T-helper 9 cell (primary cell): ENCODE measurements at places on chromosomes 1 and 21.

GRCh38 chr1:32761253-32761877, 55.8 kb downstream of the YARS1 start:
- no peak for DNase-seq

DNA sequence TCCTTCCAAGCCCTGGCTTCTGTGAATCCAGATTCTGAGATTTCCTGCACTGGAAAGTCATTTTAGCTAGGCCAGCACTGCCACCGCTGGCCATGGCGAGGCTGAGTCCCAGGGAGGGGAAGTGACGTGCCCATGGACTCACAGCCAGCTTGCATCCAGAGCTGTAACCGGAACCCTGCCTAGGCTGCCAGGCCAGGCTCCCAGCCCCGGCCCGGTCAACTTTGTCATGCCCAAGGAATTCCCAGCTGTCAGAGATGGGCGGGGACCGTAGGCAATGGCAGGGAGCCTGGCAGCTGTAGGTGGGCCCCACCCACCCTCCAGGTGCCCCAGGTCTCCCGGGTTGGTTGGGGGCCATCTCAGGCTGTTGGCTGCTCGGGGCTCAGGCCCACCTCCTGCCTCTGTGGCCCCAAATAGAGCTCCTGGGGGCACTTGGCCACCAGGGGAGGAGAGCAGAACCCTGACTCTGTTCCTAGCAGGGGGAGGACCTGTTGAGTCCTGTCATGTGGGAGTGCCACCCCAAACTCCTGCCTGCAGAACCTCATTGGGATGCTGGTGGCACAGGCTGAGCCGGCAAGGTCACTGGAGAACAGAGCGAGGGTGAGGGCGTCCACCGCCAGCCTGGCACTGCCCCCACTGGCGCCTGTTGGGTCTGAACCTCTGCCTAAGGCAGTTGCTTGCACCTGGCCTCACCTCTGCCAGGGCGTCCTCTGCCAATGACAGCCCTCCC, 57.8 kb downstream of the FOXO6 start:
- DNase-seq, result no peak

GRCh38 chr1:220278991-220279390, 6.7 kb upstream of the RAB3GAP2 start:
- no peak for DNase-seq

DNA sequence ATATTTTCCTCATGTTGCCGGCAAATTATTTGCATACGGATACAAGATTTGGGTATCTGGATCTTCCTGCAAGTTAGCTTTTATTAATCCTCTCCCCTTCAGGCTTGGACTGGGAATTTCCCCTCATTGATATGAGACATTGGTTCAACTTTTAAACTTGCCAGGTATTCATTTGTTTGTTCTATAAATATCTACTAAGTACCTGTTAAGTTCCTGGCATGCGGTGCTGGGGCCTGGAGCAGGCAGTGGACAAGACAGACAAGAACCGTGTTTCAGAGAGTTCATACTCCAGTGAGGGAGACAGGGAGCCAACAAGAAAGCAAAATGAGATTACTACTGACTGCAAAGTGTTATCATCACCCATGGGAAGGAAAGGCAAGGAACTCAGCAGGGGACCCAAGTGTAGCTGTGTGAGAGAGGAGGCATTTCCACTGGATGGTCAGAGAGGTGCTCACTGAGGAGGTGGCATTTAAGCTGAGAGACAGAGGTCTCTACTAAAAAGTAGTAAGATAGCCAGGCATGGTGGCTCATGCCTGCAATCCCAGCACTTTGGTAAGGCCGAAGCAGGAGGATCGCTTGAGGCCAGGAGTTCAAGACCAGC, 39.1 kb upstream of the FHAD1 start:
- no peak for DNase-seq

DNA sequence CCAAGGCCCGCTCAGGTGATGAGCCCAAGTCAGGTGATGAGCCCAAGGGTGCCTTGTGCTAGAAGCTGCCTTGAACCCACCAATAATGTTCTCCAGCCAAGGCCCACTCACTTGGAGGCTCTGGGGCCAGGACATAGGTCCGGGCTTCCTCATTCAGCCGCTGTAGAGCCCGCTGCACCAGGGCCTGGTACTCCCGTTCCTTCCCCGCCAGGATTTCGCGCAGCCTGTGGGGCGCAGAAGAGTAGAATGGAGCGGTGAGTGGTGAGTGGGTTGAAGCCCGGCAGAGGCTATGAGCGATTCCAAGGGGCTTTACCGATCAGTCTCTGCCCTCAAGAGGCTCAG, 10.5 kb downstream of the MAP3K6 start:
- no peak for DNase-seq
